Left colon (tissue), 2 donors: ENCODE measurements at places on chromosomes 16 and 17.

GRCh38 chr17:81685108-81685507, 1.3 kb downstream of the HGS start:
- no peak for DNase-seq

DNA sequence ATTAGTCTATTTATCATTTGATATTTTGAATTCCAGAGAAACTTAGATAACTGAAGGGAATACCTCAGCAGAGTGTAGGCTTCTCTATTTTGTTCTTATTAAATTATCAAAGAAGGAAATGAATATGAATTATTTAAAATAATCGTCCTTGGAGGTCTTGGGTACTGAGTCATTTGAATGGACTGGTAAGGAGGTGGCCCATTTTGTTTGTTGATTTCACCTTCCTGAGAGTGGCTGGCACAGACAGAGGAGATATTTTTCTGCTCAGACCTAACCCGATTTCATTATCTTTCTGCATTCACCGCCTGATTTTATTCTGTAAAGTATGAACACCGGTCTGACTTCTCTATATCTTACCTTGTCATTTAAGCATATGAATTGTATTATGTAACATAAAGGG, 88.0 kb downstream of the USP22 start:
- no peak for DNase-seq

- no peak for DNase-seq
Observed at GRCh38 chr17:75908201-75908600, 3.5 kb upstream of the MRPL38 start.

DNA sequence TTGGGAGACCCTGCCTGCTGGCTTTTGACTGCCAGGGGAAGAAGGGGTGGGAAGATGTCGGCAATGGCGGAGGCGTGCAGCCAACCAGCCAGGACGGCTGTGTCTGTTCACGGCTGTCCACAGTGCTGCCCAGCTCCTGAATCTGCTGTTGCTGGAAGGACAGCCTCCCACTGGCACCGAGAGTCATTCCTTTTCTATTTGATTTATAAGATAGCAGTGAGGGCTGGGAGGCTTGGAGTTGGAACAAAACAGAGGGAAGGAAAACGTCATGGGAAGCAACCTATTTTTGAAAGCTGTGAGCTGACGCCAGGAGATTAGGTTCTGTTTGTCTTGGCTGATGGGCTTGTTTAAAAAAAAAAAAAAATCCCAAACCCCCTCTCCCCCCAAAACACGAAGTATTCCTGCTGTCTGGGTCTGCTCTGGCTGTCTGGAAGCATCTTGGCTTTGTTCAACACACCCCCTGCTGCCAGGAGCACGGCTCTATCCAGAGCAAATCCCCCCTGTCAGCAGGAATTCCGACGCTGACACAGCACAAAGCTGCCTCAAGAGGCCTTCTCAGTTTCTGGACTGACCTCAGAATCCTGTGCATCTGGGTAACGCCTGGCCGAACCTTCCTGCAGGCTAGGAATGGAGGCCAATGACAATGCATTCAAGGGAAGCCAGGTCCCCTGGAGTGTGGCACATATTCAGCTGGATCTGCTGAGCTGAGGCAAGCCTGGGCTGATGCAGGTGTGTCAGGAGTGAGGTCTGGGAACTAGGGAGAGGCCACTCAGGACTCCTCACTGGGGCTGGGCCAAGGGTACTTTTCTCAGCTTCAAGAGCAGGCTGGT, 41.0 kb upstream of the SREBF1 start:
- peak; percentile 32 for DNase-seq

GRCh38 chr16:88316151-88316550, 66.6 kb upstream of the ZNF469 start:
- DNase-seq = no peak

DNA sequence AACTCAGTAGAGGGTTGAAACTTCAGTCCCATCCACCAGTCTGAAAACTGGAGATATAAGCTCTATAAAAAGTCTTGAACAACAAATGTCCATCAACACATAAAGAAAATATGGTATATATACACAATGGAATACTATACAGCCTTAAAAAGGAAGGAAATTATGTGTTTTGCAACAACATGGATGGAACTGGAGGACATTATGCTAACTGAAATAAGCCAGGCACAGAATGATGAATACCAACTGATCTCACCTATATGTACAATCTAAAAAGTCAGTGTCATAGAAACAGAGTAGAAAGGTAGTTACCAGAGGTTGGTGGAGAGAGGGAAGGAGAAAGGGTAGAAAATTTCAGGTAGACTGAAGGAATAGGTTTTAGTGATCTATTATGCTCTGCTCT, 438.1 kb downstream of the CA10 start:
- DNase-seq = no peak

DNA sequence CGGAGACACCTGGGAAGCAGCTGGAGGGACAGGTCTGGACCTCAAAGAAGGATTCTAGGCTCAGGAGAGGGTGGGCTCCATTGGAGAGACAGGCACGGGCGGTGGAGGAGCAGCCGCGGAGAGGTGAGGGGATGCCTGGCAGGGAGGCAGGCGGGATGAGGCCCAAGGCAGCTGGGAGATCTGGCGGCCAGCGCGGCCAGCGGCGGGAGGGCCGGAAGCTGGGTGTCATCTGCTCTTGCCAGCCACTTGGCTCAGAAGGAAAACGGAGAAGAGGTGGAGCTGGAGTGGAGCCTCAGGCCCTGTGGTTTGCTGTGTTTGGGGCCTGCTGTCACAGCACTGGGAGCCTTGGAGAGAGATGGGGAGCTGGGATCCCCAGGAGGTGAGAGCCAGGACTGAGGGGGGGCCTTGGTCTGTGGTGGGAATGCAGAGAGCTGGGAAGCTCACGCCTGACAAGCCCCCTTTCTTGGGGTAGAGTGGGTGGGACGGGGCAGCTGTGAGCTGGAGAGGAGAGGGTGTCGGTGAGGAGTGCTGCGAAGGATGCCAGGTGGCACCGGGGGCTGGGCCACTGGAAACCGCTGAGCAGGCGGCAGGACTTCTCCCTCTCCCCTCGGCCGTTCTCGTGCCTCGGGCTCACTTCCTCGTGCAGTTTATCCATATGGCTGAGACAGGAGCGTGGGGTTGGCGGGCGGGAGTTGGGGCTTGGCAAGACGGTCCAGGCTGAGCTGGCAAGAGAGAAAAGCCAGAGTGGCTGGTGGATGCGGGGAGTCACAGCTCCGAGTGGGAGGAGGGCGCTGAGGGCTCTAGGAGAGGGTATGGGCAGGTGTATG, 8.0 kb downstream of the TBC1D24 start:
- no peak for DNase-seq

DNA sequence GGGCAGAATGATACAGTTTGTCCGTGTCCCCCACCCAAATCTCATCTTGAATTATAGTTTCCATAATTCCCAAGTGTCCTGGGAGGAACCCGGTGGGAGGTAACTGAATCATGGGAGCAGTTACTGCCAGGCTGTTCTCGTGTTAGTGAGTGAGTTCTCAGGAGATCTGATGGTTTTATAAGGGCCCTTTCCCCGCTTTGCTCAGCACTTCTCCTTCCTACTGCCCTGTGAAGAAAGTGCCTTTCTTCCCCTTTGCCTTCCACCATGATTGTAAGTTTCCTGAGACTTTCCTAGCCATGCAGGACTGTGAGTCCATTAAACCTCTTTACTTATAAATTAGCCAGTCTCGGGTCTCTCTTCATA, 28.9 kb upstream of the SEC14L1 start:
- no peak for DNase-seq

DNA sequence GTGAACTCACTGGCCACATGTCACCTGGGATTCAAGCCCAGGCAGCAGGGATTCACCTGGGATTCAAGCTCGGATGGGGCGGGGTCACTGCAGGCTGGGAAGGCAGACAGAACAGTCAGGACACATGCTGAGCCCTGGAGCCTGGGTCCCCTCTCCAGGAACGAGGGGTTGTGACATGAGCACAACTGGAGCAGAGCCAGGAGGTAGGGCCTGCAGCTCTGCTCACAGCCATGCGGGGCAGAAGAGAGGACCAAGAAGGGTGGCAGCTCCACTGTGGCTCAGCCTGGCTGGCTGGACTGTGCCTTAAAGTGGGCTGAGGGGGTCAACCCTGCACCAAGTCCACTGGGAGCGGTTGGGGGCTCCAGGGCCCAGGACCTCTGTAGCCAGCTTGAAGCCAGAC, 150.1 kb downstream of the RAB11FIP4 start:
- DNase-seq = no peak

GRCh38 chr16:49023050-49023449, 258.6 kb downstream of the CBLN1 start:
- DNase-seq = no peak

DNA sequence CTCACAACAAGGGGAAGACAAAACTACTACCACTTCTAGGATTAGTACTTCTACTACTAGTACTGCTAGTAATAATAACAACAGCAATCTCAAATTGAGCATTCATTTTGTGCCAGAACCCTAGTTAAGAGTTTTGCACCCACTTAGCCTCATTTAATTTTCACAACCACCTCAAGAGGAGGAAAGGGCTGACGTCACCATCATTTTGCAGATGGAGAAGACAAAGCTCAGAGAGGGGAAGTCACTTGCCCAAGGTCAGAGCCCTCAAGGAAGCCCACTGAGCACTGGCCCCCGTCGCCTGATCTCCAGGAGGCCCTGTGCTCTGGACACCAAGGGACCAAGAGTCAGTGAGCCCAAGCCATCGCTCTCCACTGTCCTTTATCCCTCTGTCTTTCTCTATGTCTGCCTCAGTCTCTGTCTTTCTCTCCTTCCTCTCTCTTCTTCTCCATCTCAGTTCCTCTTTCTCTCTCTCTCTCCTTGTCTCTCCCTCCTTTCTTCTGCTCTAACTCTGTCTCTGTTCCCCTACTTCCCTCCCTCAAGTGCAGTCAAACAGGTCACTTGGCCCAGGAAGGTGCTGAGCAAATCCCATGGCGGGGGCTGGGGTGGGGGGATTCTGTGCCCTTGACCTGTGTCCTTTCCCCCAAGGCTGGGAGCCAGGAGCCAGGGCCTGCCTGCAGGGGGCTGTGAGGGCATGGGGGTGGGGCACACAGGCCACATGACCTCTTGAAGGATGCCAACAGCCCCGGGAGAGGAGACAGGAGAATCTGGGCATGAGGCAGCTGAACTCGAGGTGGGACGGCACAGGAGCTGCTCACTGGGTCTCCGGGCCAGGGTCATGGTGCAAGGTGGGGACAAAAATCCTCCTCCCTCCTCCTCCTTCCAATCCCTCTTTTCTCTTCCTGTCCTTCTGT, 11.2 kb upstream of the NGFR start:
- DNase-seq = no peak

GRCh38 chr17:17042851-17043460, 699 bp downstream of the MPRIP start:
- no peak for DNase-seq

GRCh38 chr16:69048328-69049120, 56.9 kb upstream of the HAS3 start:
- DNase-seq = no peak

DNA sequence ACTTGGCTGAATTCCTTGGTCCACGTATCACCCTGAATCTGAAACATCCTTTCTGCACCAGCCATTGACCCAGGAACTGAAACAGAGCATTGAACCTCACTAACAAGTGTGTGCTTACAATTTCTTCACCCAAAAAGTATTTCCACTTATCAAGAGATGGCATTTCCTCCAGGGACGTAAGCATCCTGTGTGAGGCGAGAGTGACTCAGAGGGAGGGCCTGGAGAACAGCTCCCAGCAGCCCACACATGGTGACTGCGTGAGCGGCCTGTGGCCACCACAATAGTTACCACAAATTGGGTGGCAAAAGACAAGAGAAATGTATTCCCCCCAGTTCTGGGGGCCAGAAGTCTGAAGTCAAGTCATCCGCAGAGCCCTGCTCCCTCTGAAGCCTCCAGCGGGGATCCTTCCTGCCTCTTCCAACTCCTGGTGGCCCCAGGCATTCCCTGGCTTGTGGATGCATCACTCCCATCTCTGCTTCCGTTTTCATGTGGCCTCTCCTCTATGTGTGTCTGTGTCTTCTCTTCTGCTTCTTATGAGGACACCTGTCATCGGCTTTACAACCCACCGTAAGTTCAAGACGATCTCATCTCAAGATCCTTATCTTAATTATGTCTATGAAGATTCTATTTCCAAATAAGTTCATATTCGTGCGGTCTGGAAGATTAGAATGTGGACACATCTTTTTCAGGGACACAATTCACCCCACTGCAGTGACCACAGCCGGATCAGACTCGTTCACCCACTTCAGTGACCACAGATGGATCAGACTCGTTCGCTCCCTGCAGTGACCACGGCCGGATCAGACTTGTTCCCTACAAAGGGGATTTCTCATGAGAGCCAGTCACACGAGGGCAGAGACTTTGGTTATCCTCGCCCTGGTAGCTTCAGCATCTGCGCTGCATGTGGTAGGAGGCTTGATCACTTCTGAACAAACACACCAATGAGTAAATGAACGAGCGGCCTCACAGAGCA, 122.6 kb upstream of the FOXF1 start:
- DNase-seq = no peak

- no peak for DNase-seq
Observed at GRCh38 chr16:75854152-75854551, 127.9 kb upstream of the CPHXL start.

DNA sequence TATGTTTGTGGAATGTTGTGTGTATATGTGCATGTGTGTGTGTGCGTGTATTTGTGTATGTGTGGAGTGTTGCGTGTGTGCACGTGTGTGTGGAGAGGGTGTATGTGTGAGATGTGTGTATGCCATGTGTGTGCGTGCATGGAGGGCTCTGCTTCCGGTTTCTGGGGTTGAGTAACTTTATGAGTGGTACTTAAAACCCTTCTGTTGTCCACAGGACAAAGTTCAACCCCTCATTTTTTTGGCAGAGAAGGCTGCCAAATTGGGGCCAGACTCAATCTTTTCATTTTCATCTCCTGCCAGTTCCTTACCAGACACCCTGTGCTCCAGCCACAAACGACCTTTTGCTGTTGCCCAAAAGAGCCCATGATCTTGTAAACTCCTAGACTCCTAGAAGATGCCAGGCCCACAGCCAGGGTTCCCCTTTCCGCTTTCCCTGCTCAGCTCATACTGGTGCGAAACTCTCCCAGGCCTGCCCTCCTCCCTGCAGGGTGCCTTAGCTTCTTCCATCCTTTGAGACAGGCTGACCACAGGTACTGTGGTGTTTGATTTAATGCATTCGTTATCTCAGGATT, 100.2 kb downstream of the CMIP start:
- DNase-seq = no peak

- no peak for DNase-seq
Observed at GRCh38 chr17:27348196-27348595, 54.3 kb downstream of the WSB1 start.

DNA sequence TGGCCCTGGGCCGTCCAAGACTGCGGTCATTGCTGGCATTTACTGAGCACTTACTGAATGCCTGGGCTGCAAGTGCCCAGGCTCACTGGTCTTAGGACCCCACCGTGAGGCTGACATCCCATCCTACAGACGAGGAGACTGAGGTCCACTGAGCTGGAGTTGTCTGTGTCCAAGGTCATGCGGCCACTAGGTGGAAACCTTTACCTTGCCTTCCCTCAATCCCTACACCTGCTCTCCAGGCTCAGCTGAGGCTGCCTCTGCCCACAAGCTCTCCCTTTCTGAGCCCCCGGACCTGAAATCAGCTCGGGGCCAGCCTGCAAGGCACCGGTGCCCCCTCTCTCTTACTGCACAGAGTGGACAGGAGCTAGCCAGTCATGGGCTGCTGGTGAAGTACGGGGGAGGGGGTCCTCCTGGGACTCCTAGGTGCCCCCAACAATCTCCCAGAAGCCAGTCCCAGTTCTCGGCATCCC, 1.5 kb downstream of the CASKIN1 start:
- DNase-seq = peak; percentile 68
